Activated B cell treated with CpG ODN at 0.5 μM for 24 hours (primary cell): ENCODE measurements at places on chromosomes 7 and 10.

GRCh38 chr7:44784364-44784763, 12.1 kb upstream of the PPIA start:
- DNase-seq: no peak

- DNase-seq: no peak
Measured at GRCh38 chr10:71250405-71250804, 38.0 kb downstream of the UNC5B start.

- DNase-seq: no peak
Measured at GRCh38 chr7:155188821-155189581, 108.7 kb upstream of the INSIG1 start.

GRCh38 chr10:133481086-133481643, 27.4 kb downstream of the SCART1 start:
- DNase-seq: no peak

- no peak for DNase-seq
Measured at GRCh38 chr7:23114896-23115295, 9.3 kb downstream of the KLHL7 start.

GRCh38 chr10:13271552-13272163, 28.2 kb downstream of the PHYH start:
- DNase-seq: peak; percentile 28

- DNase-seq: no peak
Measured at GRCh38 chr10:109427411-109427810, 495.9 kb downstream of the XPNPEP1 start.

DNA sequence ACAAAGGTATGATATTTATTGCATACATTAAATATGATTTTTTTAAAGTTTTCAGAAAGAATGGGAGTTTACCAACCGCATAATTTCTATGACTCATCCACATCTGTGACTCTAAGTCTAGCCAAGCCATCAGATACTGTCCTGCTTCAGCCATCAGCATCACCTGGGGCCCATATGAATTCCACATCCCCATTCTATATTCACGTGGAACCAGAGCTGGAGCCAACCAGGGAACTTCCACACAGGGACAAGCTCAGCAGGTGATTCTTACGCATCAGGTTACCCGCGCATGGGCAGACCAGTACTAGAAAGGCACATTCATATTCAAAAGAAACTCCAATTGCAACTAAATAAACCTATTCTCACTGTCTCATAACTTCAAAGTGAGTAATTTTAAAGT, 817.7 kb upstream of the IGFBP3 start:
- DNase-seq: no peak

DNA sequence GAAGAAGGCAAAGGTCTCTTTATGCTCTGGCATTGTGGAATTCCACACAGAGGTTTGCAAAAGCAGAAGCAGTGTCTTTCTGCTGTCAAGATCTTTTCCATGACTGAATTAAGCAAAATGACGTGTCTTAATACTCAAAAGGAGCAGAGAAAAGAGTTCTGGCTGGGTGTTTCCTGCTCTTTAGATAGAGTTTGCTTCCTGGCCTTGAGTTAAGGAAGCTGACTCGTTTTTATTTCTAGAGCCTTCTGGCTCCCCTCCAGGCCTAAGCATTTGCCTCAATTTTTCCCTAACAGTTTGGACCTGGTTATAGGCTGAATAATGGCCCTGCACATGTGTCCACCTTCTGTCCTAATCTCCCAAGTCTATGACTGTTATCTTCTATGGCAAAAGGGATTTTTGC, 21.6 kb downstream of the TAS2R41 start:
- no peak for DNase-seq

- no peak for DNase-seq
Measured at GRCh38 chr10:129652521-129653201, 185.6 kb downstream of the MGMT start.

DNA sequence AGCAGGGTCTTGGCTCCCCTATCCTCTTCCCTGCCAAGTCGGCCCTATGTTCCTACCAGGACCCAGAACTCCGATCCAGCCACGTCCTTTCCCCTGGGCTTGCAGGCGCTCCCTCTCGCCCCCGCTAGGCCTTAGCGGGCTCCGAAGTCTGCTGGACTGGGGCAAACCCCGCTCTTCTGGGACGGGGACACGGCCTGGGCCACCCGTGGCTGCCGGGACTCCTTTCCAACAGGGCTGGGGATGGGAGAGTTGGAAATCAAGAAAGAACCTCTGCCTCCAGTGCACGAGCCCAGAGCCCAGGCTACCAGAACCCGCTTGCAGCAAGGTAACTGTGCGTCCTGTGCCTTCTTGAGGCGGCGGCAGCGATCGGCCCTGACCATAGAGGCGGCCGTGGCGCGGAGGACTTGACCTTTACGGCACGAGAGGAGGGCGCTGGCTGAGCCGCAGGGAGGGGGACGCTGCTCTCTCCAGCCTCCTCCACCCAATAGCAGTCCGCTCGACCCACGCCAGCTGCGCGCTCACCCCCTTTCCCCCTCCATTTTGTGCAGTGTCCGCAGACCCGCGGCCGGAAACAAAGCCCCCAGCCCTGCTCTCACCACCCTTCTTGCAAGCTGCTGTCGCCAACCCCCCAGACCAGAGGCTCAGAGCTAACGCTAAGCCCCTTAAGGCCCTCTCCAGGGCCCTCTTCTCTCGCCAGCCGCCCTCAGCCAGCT, 7.0 kb upstream of the HOXA11 start:
- peak; percentile 22 for DNase-seq

- DNase-seq: no peak
Measured at GRCh38 chr10:111297351-111297848, 220.6 kb downstream of the ADRA2A start.

DNA sequence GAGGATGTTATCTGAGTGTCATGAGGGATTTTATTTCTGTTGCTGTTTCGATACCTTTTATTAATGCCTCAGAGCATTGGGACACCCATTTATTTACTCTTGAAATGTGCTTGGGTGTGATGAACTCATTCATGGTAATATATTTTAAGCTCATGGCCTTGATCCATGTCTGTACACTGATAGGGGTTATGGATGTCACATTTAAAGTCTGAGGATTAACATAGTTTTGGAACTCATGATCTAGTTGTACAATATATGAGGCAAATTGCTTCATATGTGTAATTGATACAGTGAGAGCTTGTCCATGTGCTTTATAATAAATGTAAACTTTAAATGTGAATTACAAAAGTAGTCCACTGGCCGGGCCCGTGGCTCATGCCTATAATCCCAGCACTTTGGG, 23.0 kb upstream of the ZRANB1 start:
- DNase-seq: no peak

- DNase-seq: no peak
Measured at GRCh38 chr10:112311481-112311880, 28.3 kb downstream of the TECTB start.

GRCh38 chr7:87876869-87877234, 559 bp downstream of the DBF4 start:
- DNase-seq: peak; percentile 35

- DNase-seq: no peak
Measured at GRCh38 chr7:105487579-105488571, 34.2 kb downstream of the PUS7 start.

DNA sequence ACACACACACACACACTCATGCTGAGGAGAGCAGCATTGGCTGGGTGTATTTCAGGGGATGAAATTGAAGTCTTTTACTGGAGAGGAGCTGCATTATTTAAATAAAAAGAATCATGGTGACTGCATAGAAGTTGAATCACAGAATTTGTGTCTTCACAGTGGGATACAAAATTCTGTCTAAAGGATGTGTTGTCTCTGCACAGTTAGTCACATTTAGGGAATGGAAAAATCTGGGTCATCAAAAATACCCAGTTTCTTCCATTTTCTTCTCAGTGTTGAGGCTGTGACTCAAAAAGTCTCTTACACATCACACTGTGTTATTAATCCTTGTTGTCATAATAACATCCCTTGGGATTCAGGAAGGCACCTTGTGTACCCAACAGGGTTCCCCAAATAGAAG, 10.9 kb downstream of the PAPSS2 start:
- DNase-seq: no peak

GRCh38 chr7:35416568-35416967, 162.7 kb upstream of the TBX20 start:
- no peak for DNase-seq

DNA sequence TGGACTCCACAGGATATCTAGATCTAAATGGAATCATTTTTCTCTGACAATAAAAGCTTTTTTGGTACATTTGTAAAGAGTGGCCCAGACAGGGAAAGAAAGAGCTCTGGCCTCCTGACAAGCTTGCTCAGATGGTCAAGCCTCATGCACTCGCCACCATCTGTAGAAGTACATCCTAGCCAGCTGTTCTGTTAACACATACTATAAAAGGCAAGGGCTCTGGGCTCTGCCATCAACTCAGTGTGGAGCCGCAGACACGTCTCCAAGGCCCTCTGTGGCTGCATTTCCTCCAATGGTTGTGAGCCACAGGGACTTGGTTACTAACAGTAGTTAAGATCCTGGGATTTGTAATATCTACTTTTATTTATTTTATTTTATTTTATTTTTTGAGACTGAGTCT, 70.8 kb upstream of the KDM7A start:
- no peak for DNase-seq

DNA sequence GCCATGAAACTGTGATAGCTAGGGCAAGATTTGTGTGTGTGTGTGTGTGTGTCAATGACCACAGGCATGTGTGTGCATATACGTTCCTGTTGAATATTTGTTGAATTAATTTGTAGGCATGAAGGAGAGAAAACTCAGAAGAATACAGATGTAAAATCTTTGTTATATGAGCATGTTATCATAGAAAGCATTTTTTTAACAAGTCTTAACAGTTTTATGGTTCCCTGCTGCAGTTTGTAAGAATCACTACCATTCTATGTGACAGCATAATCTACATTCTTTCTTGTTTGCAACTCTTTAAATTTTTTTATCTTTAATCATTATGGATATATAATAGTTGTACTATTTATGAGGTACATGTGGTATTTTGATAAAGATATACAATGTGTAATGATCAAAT, 130.3 kb downstream of the CD36 start:
- no peak for DNase-seq

GRCh38 chr7:68725843-68726785, 872.2 kb upstream of the AUTS2 start:
- DNase-seq: no peak

DNA sequence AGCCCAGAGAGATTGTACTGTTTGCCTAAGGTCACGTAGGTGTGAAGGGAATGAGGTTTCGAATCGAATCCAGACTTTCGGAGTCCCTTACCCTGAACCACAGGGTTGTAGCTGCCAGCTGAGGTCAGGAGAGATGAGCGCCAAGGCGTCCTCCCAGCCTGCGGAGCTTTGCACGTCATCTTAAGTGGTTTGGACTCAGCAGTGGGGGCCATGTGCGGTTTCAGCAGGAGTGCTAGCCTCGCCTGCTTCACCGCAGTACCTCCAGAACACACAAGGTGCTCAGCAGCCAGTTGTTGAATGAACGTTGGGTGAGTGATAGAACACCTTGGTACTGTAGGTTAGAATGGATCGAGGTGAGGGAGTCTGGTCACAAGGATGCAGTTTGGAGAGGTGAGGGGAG, 74.9 kb upstream of the PPIF start:
- no peak for DNase-seq

DNA sequence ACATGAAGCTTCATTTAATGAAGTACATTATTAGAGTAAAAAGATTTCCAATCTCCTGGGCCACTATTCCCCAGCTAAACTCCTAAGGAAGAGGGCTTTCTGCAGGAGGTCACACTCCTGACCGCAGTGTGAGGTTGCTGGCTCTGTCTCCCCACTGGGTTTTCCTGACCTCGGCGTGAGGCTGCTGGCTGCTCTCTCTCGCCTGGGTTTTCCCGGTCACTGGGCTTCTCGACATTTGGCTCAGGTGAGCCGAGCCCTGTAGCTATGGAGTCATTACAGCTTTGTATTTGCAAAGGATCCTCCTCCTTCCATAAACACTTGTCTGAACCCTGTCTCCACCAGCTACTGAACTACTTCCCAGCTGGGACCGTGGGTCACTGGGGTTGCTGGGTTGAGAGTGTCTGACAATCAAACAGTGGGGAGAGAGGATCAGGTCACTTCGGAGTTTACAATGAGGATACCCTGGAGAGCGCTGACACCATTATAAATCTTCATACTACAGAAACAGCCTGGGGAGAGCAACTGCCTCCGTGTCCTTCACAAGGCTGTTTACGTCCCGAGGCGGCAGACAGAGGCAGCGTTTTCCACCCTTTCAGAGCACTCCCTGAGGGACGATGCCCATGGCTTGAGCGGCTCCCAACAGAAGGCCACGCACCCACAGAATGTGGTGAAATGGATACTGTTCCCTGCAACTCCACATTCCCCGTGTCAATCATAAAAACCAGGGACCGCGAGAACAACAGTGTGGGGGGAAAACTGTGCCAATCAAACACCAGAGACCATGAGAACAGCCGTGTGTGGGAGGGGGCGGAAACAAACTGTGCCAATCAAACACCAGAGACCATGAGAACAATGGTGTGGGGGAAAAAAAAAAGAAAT, 226.2 kb downstream of the ZMYND11 start:
- no peak for DNase-seq

DNA sequence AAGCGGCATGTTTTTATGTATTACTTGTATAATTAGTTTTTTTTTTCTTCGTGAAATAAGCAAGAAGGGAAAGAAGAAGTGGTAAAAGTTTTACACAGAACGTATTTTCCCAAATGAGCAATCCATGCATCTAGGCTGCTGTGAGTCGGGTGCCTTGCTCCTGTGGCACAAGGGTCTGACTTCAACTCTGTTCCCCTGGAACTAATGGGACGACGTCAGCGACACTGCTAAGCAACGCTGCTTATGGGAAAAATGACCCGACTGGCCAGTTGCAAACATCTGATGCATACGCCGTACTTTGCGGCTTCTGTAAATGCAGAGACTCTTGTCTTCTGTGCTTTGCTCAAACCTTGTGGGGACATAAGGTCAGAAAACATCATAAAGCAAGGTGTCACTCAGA, 66.3 kb downstream of the MPP7 start:
- DNase-seq: no peak

GRCh38 chr7:156002362-156003066, 190.3 kb upstream of the SHH start:
- no peak for DNase-seq

DNA sequence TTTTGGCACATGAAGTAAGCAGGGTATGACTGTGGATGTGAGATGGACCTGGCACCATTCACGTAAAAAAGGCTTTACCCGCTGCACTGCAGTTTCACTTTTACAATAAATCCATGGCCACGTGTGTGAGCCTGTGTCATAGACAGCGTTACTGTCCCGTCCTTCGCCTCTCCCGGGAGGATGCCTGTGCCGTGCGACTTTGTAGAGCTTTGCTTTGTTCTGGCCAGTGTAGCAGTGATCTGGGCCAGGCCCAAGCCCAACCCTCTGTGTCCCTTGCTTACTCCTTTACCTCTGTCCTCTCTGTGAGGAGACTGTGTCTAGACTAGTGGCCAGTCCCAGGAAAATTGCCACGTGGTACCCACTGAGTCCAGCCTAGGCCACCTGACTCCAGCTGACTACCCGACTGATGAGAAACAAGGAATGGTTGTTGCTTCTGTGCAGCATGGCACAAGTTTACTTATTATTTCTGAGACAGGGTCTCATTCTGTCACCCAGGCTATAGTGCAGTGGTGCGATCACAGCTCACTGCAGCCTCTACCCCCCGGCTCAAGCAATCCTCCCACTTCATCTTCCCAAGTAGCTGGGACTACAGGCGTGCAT, 48.1 kb downstream of the JAKMIP3 start:
- peak; percentile 7 for DNase-seq

GRCh38 chr10:110670335-110670734, 26.2 kb downstream of the RBM20 start:
- no peak for DNase-seq
